CD14-positive monocyte (primary cell): ENCODE measurements at places on chromosomes 11 and 22.

DNA sequence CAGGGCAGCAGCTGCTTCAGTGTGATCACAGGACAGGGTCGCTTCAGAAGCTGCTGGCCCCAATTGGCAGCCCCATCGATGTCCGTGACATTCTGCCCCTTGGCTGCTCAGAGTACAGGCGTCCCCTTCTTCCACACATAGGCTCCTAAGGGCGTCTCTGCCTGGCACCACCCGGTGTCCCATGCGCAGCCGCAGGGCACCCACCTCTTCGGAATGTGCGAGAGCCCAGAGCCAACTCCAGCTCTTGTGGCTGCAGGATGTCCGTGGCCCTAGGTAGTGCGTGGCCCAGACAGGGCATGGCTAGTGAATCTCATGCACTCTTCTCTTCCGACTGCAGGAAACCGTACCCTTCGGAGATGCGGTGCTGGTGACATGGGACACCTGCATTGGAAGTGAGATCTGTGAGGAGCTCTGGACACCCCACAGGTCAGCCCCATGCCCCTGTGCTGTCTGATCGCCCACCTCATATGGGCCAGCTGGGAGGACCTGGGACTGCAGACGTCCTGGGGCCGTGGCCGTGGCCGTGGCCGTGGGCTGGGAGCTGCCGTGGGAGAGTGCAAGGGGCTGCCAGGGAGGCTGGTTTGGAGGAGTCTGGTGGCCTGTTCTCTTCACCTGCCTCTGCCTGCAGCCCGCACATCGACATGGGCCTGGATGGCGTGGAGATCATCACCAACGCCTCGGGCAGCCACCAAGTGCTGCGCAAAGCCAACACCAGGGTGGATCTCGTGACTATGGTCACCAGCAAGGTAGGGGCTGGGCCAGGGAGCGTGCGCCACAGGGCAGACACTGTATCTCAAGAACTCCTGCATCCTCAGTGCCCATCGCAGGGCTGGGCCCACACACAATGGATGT, 20.2 kb downstream of the NADSYN1 start:
- DNase-seq: no peak

DNA sequence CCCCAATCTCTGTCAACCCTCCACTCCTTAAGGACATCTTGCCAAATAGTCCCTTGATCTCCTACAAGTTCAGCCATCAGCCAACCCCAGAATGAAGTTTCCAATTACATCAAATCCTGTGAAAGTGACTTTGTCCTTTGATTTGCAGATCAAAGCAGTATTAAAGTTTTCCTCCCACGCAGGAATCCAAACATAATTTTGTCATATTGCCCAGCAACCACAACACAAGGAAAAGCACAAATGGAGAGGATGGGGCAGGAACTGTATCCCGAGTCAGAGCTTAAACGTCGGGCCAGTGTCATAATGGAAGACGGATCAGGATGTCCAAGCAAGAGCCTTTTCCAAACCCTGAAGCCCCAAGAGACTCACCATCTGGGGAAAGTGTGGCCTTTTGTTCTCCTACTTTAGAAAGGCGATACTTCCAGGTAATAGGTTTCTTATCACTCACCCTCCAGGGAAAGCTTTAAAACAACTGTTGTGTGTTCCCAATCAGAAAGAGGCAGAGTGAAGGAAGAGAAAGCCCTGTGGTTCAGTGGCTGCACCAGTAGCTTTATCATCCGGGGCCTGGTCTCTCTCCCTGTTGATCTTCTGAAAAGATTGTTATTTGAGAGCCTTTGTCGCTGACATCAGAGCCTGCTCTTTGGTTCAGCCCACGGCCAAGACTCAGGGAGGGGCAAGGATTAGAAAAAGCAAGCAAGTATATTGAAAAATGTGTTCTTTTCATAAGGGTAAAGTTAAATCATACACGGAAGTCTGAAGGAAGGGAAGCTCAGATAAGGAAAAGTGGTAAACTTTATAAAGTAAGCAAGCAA, 41.7 kb downstream of the EXPH5 start:
- DNase-seq: no peak

DNA sequence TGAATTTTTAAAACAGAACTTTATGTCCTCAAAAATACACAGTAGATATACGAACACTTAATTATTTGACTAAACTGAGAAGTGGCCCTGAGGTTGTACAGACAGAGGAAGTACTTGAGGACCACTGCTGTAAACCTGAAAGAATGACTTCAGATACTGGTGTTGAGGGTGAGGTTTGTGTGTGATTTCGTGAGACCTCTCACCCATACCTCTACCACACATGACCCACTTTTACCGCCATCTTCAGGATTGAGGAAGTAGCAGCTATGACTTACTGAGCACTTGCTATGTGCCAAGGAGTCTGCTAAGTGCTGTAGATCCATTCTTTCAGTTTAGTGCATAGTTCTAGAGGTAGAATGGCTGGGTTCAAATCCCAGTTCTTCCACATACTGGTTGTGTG, 21.9 kb downstream of the MMP13 start:
- DNase-seq: peak; percentile 8

- peak; percentile 15 for DNase-seq
Observed at GRCh38 chr22:41446057-41446501, 522 bp downstream of the TOB2 start.

DNA sequence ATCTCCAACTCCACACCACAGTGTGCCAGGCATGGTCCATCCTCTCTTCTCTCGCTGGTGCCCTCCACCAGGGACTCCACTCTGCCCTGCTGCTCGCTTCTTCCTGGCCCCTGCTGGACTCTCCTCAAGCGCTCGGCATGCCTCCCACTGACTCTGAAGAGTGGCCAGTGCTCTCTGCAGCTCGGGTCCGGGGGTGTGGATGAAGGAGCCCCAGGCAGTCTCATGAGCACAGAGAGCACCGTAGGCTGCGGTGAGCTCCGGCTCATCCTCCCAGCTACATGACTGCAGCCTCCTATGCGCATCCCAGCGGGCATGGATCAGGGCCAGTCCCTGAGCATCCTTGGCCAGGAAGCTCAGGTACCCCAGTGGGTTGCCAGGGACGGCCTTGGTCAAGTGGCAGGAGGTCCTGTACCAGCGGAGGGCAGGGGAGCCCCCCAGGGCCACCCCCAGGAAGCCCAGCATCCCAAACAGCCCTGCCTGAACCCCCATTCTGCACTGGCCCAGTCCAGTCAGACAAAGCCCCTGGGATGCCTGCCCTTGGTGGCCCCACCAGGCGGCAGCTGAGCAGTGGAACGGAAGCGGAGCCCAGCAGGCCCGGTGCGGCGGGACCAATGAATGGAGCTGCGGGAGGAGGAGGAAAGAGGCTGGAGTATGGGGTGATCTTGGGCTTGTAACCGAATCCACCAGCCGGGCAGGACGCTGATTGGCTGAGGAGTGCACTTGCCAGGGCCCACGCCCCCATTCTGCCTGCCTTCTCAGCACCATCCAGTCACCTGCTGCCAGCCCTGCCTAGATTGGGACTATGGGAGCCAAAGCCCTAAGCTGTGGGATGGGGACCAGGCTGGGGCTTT, at the start of gene PLA2G3:
Gene PLA2G3 (minus strand): TSS at position 643 of the 851 bp plus-strand sequence. CDS start 154 bp downstream, at position 489.
- DNase-seq: no peak

GRCh38 chr11:109704432-109704831, 282.4 kb downstream of the C11orf87 start:
- no peak for DNase-seq

GRCh38 chr11:102465696-102466095, 13.1 kb upstream of the TMEM123 start:
- peak; percentile 27 for DNase-seq

DNA sequence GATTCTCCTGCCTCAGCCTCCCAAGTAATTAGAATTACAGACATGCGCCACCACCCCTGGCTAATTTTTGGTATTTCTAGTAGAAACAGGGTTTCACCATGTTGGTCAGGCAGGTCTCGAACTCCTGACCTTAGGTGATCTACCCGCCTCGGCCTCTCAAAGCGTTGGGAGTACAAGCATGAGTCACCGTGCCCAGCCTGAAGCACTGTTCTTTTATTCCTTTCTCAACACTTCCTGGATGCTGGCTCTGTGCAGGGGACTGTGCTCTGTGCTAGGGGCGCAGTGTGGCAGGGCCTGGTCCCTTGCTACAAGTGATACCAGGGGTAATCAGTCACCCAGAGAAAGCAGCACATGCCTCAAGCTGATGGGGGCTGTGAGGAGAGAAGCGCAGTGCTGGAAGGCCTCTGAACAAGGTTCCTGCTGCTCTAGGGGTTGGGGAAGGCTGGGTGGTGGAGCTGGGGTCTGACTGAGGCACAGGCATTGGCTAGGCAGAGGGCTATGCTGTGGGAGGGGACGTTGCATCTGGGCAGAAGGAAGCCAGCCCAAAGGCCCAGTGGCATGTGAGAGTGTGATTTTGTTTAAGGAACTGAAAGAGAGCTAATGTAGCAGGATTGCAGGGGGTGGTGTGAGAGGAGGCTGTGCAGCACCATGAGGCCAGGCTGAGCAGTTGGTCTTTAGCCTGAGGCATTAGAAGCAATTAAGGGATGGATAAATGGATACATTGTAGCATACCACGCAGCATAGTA, 42.5 kb downstream of the CABIN1 start:
- DNase-seq: no peak

- no peak for DNase-seq
Observed at GRCh38 chr22:42842658-42843370, 14.3 kb downstream of the ARFGAP3 start.
